GM12878 (cell line): ENCODE measurements at places on chromosomes 16 and 17.

DNA sequence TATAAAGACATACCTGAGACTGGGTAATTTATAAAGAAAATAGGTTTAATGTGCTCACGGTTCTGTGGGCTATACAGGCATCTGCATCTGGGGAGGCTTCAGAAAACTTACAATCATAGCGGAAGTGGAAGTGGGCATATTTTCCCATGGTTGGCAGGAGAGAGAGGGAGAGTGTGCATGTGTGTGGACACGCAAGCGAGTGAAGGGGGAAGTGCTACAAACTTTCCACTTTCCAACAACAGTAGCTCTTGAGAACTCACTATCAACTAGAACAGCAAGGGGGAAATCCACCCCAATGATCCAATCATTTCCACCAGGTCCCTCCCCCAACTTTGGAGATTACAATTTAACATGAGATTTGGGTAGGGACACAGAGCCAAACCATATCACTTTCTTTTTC, 11.1 kb downstream of the TAOK1 start:
- H3K27ac ChIP-seq = no peak overlapping the region
- H3K27me3 ChIP-seq = no peaks in the 10 kb centered on the region
- no peak for DNase-seq

DNA sequence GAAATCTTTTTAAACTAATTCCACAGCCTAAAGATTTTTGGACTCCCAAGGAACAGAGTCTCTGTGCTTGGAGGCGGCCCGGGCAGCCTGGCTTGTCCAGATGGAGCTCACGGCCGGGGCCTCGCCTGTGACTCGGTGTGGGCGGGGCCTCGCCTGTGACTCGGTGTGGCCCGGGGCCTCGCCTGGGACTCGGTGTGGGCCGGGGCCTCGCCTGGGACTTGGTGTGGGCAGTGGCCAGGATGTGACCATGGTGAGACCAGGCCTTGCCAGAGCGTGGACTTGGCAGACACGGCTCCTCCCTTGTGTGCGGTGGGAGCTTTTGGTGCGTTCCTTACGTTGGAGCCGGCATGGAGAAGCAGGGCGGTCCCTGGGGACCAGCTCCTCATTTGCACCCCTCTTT, 92.3 kb downstream of the METRNL start:
- peaks cover 3% of the 10 kb centered on the region; the same call in 1 of the 2 replicates for H3K27me3 ChIP-seq
- no peak overlapping the region for H3K27ac ChIP-seq
- no peaks in the 10 kb centered on the region for H3K36me3 ChIP-seq
- no peak for DNase-seq
- H3K4me3 ChIP-seq = no peak overlapping the region

DNA sequence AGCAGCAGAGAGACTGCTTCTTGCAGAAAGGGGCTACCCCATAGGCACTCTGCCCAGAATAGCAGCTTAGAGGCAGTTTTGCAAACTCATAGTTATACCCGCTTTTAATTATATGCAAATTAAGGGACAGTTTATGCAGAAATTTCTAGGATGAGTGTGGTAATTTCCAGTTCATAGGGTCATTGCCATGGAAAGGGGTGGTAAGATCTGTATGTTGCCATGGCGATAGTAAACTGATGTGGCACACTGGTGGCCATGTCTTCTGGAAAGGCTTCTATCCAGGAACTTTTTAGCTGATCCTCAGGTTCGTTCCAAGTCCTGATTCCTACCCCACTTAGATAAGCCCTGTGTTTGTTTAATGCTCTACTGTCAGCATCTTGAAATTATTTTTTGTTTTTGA, 6.2 kb downstream of the STXBP4 start:
- peaks cover 18% of the 10 kb centered on the region for H3K4me1 ChIP-seq
- no peaks in the 10 kb centered on the region for H3K27me3 ChIP-seq
- DNase-seq = no peak
- H3K36me3 ChIP-seq = no peaks in the 10 kb centered on the region
- no peak overlapping the region for H3K27ac ChIP-seq

- no peak overlapping the region for H3K27ac ChIP-seq
- H3K27me3 ChIP-seq = no peaks in the 10 kb centered on the region
- H3K4me3 ChIP-seq = no peak overlapping the region
- no peaks in the 10 kb centered on the region for H3K36me3 ChIP-seq
Measured at GRCh38 chr17:58911741-58912343, 156.2 kb downstream of the PPM1E start.

DNA sequence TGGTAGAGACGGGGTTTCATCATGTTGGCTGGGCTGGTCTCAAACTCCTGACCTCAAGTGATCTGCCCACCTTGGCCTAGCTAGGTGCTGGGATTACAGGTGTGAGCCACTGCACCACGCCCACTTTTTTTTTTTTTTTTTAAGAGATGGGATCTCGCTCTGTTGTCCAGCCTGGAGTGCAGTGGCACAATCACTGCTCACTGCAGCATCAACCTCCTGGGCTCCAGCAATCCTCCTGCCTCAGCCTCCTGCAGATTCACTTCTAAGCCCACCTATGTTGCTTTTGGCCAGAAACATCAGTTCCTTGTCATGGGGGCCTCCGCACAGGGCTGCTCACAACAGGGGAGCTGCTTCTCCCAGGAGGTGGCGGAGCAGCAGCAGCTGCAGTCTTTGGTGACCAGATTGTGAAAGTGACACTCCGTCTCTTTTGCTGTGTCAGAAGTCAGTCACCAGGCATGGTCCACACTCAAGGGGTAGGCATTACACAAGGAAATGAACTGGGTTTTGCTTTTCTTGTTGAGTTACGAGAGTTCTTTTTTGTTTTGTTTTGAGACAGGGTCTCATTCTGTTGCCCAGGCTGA, 4.5 kb upstream of the NME4 start:
- H3K27me3 ChIP-seq = no peaks in the 10 kb centered on the region
- DNase-seq = no peak
- no peak overlapping the region for H3K4me3 ChIP-seq
- H3K4me1 ChIP-seq = peaks cover 8% of the 10 kb centered on the region; the same call in 1 of the 2 replicates

GRCh38 chr16:53091466-53092211, 36.8 kb downstream of the CHD9 start:
- H3K4me1 ChIP-seq = peaks cover 44% of the 10 kb centered on the region
- peaks cover 3% of the 10 kb centered on the region; the same call in 1 of the 2 replicates for H3K36me3 ChIP-seq
- peak overlapping the region; percentile 96 for H3K27ac ChIP-seq
